ENCODE measurements at places on chromosomes 1 and 21.

GRCh38 chr1:93919780-93920179 is 10.6 kb upstream of the GCLM start:
- DNase-seq: no peak

DNA sequence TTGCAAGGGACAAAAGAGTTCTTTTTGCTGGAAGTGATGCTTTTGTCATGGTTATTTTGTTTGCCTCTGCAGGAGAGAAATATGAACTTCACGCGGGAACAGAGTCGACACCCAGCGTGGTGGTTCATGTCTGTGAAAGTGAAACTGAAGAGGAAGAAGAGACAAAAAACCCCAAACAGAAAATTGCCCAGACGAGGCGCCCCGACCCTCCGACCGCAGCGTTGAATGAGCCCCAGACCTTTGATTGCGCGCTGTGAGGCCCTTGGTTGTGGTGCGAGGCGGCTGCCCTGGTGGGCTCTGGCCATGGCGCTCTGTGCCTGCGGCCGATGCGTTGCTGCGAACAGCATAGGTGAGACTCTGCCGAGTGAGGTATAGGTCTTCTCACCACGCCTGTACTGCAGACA is 20.9 kb upstream of the NCMAP start:
- DNase-seq: peak; percentile 74

- no peak for DNase-seq
Observed at GRCh38 chr1:17885663-17886320, 130.7 kb downstream of the ACTL8 start.

DNA sequence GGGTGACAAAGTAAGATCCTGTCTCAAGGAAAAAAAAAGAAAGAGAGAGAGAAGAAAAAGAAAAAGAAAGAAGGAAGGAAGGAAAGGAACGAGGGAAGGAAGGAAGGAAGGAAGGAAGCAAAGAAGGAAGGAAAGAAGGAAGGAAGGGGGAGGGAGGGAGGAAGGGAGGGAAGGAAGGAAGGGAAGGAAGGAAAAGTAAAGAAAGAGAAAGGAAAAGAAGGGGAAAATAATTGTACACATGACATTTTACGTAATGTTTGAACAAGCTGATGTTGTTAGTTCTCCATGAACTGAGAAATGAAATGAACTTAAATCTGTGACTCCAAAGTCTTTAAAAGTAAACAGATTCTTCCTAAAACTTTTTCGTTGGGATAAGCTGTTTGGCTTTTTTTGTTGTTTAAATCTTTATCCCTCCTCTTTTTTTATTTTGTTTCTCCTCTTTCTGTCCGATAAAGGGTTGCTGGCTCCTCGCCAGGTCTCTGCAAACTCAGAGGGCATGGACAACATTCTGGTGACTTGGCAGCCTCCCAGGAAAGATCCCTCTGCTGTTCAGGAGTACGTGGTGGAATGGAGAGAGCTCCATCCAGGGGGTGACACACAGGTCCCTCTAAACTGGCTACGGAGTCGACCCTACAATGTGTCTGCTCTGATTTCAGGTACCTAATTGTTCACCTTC is 59.8 kb downstream of the IL12RB2 start:
- DNase-seq: no peak

DNA sequence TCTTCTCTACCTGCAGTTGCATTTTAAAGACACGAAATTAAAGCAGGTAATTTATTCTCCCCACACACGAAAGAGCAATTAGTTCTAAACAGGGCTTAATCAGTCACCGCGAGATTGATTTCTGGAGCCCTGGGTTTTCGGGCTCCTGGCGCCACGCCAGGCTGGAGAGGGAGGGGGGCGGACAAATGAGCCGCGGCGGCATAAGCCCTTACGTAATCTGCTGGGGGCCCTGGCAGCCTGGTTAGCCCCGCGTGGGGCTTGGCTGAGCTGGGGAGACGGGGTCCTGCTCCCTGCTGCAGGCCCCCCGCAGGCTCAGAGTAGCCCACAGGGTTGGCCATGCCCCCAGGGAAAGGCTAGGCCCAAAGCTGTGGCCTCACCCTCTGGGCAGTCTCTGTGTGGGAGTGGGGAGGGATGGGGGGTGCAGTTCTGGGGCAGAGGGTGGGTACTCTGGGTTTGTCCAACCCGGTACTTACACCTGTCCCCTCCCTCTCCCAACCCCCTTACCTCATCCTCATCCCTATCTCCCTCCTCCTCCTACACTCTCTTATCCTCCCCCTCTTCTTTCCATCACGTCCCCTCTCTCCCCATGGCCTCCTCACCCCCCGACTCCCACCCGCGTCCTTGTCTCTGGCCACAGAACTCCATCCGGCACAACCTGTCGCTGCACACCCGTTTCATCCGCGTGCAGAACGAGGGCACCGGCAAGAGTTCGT is 19.9 kb downstream of the FOXO6 start:
- DNase-seq: no peak

DNA sequence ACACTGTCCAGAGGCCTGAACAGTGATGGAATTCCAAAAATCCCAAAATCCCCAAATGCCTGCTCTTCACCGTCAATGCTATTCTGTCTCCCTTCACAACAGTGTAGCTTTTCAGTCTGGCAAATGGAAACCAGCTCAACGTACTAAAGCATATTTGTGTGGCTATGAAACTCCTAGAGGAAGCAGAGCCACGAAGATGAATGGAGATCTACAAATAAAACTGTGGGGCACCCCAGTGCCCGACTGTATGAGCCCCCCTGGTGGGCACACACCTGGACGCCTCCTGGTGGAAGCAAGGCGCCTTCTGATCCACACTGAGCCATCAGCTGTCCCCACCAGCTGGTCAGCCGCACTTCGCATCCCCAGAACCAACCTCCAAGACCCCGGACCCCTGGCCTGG is 129.1 kb upstream of the SOD1 start:
- DNase-seq: no peak

- DNase-seq: no peak
Observed at GRCh38 chr1:109821221-109821669, 57.5 kb upstream of the EPS8L3 start.

DNA sequence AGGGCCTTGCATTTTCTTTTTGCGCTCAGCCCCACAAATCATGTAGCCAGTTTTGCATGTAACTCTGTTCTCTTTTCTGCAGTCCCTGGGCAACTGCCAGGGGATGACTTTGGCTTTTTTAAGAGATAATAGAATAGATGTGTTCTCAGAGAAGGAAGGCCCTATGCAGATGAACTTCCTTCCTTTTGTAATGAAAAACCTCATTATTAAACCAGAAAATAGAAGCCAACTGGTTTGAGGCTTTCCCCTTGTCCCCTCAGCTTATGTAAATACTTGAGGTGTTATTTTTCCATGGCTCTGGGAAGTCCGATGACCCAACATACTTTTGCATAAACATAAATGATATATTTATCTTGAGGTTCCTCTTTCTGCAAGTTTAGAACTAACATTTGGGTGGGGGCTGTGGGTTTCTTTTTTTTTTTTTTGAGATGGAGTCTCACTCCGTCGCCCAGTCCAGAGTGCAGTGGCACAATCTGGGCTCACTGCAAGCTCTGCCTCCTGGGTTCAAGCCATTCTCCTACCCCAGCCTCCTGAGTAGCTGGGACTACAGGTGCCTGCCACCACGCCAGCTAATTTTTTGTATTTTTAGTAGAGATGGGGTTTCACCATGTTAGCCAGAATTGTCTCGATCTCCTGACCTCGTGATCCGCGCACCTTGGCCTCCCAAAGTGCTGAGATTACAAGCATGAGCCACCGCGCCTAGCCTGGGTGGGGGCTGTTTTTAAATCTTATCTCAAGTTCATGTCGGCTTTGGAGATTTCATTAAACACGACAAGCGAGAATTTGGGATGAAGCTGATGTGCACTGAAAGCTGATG is 14.4 kb upstream of the FCRL5 start:
- no peak for DNase-seq

GRCh38 chr1:181149326-181150125 is 61.0 kb downstream of the IER5 start:
- peak; percentile 83 for DNase-seq
